ENCODE measurements at places on chromosomes 1 and 21.

- DNase-seq, result no peak
These were observed 71.7 kb upstream of the SIM2 start for GRCh38 chr21:36627242-36627641.

GRCh38 chr1:157335056-157335455 is 196.9 kb upstream of the ETV3 start:
- no peak for DNase-seq

GRCh38 chr1:43772978-43773377 is 65.6 kb downstream of the ST3GAL3 start:
- no peak for DNase-seq

DNA sequence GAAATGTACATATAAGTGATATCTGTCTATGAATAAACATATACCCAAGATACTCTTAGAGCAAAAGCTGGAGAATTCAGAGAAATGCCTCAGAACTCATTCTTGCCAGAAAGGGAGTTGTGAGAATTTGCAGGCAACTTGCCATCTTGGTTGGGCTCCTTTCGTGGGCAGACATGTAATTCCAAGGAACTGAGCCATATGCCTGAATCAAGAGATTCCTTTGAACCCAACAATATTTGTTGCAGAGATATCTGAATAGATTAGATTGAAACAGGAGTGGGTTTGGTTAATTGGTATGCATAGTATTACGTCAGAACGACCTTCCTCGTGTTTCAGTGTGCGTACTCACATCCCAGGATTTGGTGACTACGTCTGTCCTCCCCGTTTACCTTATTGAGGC is 67.0 kb downstream of the TGFB2 start:
- DNase-seq, result no peak

- DNase-seq, result no peak
These were observed 47.4 kb downstream of the LGR6 start for GRCh38 chr1:202240956-202241355.

DNA sequence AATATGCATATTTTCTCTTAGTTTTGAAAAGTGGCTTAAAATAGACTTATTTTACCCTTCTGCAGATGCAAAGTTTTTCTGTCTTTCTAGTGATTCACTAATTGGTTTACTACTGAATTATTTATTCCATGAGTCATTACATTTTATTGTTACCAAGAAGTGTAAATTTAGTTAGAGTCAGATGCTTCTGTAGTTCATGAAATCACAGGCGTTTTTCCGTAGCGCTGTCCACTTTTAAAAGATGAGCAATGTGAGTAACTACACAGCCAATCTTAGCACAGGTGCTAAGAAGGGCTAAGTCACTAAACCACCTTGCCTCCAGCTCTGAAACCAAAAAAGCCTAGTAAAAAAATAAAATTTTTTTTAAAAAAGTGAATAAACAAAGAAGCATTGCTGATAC is 24.7 kb downstream of the RGS13 start:
- DNase-seq, result no peak

DNA sequence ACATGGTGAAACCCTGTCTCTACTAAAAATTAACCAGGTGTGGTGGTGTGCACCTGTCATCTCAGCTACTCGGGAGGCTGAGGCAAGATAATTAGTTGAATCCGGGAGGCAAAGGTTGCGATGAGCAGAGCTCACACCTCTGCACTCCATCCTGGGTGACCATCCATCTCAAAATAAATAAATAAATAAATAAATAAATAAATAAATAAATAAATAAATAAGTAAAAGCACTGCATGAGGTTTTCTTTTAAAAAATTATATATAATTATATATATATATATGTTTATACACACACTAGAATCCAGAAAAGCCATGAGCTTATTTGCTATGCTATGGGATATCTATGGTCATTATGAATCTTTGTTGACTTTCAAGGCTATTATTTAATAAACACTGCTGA is 2.4 kb downstream of the AMPD1 start:
- no peak for DNase-seq

- no peak for DNase-seq
These were observed 57.8 kb upstream of the KCNJ6 start for GRCh38 chr21:37974081-37974480.

GRCh38 chr21:37369307-37369854 is 2.8 kb downstream of the DYRK1A start:
- DNase-seq, result no peak

GRCh38 chr1:202105571-202106339 is 17.0 kb upstream of the GPR37L1 start:
- DNase-seq, result no peak

GRCh38 chr1:150760013-150760412 is 5.6 kb downstream of the CTSS start:
- no peak for DNase-seq

GRCh38 chr1:184051138-184051484 is 419 bp upstream of the TSEN15 start:
- no peak for DNase-seq

DNA sequence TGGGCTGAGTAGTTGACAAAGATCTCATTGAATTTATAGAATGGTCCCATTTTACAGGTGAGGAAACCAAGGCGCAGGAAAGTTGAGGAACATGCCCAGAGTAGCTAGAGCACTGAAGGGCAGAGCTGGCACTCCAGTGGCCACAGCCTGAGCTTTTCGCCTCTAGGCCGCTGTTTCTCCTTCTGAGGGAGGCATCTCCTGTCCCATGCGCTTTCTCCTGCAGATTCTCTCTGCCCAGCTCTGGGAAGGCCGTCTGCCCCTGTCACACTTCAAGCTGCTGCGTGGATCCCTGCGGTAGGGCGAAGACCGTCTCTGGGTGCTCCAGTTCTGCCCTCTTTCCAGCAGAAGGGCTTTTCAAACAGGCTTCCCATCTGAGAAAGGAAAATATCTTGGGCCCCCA is 159.9 kb downstream of the ACTL8 start:
- no peak for DNase-seq

DNA sequence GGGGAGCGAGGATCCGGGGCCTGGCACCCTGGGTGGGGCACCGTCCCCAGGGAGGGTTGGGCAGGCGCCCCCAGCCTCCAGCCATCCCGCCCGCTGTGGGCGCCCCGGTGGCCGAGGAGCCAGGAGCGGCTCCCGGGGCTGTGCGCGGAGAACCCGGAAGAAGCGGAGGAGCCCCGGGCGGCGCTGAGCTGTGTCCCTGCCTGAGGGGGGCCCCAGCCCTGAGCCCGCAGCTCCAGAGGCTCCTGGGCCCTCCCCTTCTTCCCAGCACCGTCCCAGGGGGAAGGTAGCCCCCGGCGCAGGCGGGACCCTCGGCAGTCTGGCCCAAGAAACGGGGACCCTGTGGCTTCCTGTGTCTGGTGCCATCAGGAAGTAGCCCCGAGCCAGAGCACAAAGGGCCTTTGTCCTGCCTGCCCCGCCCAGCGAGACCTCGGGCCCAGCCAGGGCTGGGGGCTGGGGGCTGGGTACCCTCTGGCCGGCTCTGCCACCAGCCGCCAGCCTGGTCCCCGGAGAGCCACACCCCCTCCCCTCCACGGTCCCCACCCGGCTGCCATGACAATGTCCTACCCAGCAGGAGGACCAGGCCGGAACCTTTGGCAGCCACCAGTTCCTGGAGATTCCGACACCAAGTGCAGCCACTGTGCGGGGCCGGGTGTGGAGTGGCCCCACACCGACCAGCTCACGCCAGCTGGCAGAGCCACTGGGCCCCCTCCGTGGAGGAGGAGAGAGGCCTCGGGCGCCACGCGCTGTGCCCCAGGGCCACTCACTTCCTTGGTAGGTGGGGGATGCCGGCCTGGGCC is 15.6 kb upstream of the TTLL10 start:
- peak; percentile 48 for DNase-seq
